ENCODE measurements at places on chromosomes 1 and 21.

DNA sequence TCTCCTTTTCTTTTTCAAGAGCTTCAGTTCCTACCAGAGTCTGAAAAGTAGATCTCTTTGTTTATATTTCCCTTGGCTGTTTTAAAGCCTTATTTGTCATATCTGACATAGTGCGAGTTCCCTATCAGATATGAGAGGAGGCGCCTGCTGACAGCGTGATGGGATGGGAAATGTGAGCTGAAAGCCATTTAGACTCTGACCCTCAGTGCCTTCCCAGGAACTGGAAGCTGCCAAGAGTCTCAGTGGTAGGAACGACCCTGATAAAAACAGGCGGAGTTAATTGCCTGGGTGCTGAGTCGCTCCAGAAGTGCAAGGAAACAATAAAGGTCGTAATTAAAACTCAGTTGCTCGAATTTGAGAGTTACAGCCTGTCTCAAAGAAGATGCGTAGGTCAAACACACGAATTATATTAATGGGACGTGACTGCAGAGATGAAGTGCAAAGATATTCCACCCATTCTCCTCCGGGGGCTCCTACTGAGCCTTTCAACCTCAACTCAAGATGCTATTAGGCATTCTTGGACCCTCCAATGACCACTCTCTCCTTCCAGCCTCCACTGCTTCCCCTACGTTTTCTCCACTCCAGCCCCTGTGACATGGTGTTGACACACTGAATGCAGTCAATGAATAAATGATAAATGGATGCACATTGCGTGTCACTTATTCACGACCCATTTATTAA lies 84.6 kb downstream of the KAZN start:
- DNase-seq: no peak

DNA sequence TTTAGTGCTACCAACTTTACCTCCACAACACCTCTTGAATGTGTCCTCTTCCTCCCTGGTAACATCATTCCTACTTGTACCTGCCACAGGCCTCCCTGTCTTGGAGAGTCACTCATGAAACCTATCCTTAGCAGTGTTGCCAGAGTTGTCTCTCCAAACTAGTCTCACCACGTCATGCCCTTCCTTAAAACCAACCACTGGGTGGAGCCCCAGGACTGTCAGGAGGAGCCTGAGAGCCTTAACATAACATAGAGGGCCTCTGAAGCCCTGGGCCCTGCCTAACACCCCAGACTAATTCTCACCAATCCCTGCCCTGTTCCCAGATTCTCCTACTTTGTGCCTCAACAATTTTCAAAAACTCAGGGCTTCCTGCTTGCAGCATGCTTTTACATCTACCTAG lies 65.3 kb downstream of the ZNF697 start:
- no peak for DNase-seq

- no peak for DNase-seq
Observed at GRCh38 chr1:109479901-109480300, 3.8 kb upstream of the ATXN7L2 start.

DNA sequence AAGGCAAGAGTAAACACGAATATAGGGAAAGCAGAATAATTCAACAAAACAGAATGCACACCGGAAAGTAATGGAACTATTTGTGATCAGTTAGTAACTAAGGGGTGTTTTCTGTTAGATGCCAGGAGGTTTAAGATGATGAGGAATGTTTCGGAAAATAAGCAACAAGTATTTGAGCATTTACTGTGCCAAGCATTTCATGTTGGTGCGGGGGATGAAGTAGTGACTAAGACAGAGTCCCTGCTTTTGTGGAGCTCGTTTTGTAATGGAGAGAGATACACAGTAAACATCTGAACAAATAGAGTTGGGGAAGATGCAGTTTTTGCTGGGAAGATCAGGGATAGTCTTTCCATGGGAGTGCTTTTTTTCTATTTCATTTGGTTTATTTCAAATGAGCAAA lies 78.7 kb downstream of the DYRK1A start:
- DNase-seq: no peak

DNA sequence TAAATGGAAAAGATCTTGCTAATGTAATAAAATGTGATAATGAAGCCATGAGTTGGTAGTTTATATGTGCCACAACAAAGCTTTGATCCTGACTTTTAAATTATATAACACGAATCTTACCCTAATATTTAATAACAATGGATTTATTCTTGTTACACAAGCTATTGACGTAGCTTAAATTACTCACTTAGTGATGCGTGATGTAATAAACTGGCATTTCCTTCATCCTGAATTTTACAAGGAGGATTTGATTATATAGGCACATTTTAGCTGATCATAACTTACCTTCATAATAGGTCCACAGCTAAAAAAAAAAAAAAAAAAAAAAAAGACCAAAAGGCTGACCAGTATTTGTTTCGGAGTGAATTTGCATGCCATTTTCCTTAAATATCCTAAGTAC lies 76.2 kb upstream of the IVNS1ABP start:
- DNase-seq: no peak

GRCh38 chr1:230972855-230973271 lies 5.8 kb downstream of the TTC13 start:
- no peak for DNase-seq

DNA sequence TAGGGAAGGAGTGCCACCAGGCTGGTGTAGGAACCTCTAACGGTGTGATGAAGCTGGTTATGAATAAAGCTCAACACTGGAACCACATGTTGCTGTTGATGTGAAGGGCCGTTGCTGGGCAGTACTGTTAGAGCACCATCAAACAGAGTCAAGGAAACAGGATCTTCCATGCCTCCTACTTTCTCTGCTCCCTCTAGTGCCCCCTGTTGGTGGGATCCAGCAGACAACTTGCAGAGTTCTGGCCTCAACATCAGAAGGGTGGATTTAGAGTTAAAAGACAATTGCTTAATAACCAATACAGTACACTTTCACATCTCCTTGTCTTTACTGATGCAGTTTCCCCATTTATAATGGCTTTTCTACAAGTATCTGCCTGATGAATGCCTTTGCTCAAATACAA lies 336.4 kb downstream of the NTNG1 start:
- DNase-seq: no peak

Measured in activated naive CD4-positive, alpha-beta T cell (primary cell).